ENCODE measurements at places on chromosomes 4 and X.

DNA sequence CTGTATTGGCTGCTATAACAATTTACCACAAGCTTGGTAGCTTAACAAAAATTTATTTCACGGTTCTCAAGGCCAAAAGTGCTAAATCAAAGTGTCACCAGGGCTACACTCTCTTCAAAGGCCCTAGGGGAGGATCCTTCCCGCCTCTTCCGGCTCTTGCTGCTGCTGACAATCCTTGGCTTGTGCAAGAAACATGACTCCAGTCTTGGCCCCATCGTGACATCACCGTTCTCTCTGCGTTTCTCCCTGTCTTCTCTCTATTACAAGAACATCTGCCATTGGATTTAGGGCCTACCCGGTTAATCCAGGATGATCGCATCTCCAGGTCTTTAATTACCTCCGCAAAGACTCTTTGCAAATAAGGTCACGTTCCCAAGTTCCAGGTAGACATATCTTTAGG, 10.4 kb upstream of the CLCN4 start:
- DNase-seq, result no peak

GRCh38 chr4:335515-335914, 2.1 kb upstream of the ZNF141 start:
- DNase-seq, result no peak

DNA sequence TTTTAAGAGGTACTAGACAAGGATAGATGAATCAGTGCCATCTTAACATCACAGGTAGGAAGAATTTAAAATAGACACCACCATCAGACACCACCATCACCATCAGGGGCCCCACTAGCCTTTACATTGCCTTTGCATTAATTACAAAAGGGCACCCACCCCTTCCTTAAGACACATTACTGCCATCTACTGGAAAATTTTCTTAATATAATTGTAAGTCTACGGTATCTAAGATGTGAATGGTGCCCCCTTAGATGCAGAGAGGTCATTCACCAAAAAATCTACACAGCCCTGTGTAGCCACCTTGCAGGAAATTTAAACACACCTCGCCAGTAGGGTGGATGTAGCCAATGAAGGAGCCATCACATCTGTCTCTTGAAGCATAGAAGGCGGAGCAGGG, 184.1 kb downstream of the MID1IP1 start:
- DNase-seq, result no peak

GRCh38 chrX:38880296-38880854, 79.1 kb downstream of the MID1IP1 start:
- no peak for DNase-seq

- no peak for DNase-seq
These were observed 509.1 kb downstream of the IQCM start for GRCh38 chr4:149306537-149306936.

DNA sequence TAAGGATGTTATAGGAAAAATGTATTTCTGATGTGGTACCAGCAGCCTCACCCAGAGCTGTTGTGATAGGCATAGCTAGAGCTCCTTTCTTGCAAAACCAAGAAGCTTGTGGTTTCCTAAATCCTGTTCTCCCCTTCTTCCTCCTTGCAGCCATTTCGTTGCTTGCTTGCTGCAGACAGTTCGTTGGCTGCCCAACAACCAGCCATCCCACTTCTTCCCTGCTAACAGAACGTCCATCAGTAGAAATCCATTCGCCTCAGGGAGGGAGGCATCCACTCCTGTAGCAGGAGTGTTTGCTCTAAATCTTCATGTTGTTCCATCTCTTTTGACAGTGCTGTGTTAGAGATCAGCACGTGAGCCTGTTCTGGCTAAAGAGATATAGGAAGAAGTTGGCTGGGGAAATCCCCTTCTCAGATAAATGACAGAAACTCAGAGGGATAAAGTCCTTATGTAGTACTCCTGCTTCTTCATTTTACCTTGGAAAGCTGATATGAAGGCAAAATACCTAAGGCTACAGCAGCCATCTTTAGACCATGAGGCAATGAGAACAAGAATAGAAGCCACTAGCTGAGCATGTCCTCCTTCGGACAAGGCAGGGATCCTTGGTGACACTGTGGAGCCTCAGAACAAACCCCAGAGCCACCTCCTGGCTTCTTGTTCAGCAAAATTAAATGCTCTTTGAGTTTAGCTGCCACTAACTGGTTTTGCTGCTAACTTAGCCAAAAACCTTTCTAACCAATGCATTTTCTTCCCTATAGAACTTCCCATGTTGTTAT, 68.4 kb upstream of the RELL1 start:
- no peak for DNase-seq

DNA sequence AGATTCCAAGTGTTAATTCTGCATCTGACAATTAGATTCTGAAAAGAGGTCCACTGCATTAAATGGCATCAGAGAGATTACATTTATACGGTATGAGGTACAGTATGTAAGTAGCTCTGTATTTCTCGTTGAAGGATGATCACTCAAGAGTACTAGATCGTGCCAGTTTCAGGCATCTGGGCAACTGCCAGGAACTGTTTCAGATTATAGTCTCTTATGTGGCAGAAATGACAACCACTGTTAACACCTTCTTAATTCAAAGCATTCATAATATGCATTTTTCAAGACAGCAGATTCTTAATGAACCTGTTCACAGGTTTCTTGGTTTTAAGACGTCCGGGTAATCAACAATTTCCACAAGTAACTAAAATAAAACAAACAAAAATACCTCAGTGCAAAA, 1.6 kb downstream of the ANKRD50 start:
- no peak for DNase-seq

- no peak for DNase-seq
These were observed 2.3 kb upstream of the SOWAHD start for GRCh38 chrX:119755981-119756533.

DNA sequence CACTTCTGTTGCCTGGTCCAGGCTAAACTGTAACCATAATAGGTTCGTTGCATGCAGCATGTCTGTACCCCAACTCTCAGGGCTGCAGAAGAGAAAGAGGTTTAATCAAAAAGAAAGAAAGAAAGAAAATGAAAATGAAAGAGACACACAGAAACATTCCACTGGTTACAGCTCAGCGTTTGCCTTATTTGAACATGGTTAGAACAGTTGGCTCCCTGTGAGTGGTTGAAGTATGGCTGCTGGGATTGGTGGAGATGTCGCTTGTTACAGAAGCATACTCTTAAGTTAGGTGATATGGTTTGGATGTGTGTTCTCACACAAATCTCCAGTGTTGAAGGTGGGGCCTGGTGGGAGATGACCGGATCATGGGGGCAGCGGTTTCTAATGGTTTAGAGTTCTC, 36.3 kb downstream of the ARSD start:
- no peak for DNase-seq

DNA sequence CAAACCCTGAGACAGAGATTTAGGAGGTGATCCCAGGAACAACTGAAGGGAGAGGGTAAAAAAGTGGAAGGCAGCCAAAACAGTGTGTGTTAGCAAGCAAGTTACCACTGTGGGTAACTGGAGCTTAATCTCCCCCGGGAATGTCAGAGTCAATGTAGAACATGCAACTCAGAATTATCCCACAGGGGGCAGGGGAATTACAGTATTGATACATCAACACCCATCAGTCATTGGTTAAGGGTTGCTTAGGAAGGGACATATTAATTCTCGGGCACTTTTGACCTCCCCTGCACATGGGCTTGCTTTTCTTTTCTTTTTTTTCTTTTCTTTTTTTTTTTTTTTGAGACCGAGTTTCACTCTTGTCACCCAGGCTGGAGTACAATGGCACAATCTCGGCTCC, 29.3 kb downstream of the CXorf58 start:
- DNase-seq, result no peak

- no peak for DNase-seq
These were observed 16.4 kb downstream of the NHSL2 start for GRCh38 chrX:71927040-71927439.

- no peak for DNase-seq
These were observed 608 bp downstream of the TAF1 start for GRCh38 chrX:71366674-71367256.
